ENCODE measurements at places on chromosomes 1 and 21.

DNA sequence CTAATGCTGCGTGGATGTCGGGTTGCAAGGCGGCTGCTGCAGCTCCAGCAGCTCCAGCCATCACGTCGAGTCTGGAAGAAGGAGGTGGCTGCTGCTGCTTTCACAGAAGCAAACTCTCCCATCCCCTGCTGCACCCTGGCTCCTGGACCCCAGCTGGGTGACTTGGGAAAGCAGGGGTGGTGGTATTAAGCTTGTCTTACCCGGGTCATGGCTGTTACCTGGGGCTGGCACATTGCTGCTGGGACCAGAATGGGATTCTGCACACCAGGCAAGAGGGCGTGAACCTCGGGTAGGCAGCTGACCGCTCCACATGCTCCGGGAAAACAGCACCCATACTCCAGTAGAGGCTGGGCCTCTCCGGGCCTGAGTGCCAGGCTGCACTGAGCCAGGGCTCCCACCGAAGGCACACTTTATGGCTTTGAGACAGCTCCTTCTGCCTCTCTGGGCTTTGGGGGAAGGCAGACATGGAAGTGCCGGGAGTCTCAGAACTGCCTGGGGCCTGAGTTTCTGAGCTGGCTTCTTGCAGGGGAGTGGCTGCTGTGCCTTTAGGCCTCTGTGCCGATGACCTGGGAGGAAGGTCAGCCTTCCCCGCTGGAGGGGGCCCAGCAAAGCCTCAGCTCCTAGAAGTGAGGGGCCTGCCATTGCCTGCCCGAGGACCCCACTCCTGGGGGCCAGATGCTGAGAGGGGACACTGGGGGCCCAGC lies 1.2 kb downstream of the SMIM1 start:
- DNase-seq, result no peak

GRCh38 chr1:224569276-224569675 lies 46.8 kb upstream of the CNIH3 start:
- no peak for DNase-seq

DNA sequence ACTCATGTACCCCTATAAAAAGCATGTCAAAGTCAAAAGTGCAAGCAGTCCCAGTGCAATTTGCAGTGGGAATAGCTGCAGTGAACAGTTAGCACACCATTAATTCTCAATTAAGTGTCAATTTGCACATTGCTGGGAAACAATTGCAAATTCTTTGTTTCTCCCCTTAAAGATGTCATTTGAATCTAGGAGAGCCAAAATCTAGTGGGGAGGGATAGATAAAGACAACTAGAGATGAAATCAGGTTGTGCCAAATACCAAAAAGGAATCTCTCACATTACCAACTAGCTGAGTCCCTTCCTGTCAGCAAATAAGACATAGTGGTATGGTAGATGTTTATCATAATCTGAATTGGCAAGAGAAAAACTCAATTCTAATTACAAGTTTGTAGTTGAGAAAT lies 330.7 kb downstream of the NUF2 start:
- no peak for DNase-seq

GRCh38 chr1:102897557-102897956 lies 210.8 kb downstream of the COL11A1 start:
- DNase-seq, result no peak

DNA sequence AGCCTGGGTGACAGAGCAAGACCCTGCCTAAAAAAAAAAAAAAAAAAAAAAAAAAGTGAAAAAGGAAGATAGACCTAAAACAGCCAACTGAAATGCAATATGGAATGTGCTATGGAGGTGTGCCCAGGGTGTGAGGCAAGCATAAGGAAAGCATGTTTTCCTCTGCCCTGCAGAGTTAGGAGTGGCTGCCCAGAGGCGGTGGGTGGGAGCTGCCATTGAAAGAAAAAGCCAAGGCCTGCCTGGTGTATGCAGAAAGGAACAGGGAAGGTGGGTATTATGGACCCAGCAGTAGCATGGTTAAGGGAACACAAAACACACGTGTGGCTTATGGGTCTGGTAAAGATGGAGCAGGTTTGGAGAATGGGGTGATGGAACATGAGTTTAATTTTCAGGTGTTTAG lies 8.9 kb downstream of the CD244 start:
- no peak for DNase-seq

- DNase-seq, result no peak
These were observed 19.1 kb downstream of the ASPM start for GRCh38 chr1:197127246-197127912.

DNA sequence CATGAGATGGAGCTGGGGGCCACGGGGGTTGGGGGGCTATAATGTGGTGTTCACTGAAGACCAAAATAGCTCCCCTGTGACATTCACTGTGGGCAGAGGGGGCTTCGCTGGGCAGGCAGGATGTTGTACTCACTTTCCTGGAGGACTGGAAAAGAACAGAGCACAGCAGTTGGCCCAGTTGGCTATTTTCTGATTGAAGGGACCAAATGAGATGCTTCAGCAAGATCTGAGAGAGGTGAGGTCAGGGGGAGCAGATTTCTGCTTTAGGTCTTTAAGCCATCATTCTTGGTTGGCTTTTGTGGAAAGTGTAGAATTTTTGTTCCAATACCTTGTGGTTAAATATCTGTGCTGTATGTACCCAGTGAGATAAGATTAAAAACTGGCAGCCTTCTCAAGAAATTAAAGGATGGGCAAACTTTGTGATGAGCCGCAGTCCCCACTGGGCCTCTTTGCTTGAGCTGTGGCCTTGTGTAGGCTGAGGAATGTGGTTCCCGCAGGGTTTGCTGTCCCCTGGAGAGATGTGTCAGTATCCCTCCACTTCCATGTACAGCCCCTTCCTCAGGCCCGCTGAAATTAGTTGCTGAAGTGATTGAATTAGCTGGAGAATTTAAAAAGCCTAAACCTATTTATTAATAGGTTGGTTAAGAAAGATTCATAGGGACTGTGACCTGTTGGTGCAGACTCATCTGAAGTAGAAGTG lies 80.7 kb downstream of the ATP5PO start:
- DNase-seq, result no peak

DNA sequence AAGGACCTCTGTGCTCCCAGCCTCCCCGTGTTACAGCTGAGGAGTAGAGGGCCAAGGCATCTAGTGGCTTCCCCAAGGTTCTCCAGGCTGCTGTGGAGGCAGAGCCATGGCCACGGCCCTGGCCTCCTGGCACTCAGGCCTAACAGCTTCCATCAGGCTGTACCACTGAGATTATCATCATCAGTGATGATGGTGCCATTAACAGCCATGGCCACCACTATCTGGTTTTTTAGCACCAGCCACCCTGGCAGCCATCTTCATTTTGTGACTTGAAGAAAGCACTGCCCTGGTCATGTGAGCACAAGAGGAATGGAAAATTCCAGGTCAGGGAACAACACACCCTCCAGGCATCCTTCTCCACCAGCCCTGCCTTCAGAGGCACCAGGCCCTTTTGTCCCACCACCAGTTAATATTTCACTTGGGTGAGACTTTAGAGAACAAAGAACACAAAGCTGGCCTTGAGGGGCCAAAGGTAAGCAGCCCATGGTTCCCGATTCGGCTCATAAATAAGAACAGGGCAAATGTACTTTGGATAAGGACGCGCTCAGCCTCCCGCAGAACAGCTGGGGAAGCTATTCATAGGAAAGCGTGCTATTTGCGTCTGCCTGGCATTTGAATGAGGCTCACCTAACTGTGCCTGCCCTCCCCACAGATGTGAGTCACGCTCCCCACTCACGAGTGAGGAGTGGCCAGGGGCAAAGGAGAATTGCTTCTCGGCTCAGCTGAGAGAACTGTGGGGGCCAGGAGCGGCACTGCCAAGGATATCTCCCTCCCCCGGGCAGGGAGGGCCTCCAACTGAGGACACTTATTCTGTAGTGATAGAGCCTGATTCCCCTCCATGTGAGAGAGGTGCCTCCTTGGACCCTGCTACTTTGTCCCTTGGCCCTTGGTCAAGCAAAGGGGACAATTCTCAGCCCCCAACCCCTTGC lies 95.6 kb downstream of the CD58 start:
- no peak for DNase-seq

DNA sequence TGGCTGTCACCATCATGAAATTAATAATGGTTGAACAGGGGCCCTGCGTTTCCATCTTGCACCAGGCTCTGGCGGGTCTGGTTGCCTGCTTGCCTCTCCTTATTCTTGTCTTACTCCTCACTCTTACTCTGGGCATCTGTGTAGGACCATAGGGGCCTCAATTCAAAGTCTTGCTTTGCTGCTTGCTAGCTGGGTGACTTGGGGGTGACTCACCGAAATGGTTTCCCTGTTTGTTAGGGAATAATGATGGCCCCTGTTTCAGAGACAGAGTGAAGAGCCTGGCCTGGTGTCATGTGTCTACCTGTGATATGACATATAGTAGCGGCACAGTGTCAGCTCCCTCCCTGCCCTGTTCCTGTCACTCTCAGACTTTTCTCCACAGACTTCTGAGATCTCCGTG lies 24.6 kb downstream of the KCNC4 start:
- no peak for DNase-seq

- DNase-seq, result no peak
These were observed 1.8 kb downstream of the OBSCN start for GRCh38 chr1:228209657-228210056.

- no peak for DNase-seq
These were observed 15.4 kb upstream of the AGTRAP start for GRCh38 chr1:11720525-11720924.

GRCh38 chr1:205938682-205939081 lies 4.6 kb downstream of the SLC26A9 start:
- no peak for DNase-seq

- DNase-seq, result no peak
These were observed 9.2 kb downstream of the DDI2 start for GRCh38 chr1:15626269-15626950.

DNA sequence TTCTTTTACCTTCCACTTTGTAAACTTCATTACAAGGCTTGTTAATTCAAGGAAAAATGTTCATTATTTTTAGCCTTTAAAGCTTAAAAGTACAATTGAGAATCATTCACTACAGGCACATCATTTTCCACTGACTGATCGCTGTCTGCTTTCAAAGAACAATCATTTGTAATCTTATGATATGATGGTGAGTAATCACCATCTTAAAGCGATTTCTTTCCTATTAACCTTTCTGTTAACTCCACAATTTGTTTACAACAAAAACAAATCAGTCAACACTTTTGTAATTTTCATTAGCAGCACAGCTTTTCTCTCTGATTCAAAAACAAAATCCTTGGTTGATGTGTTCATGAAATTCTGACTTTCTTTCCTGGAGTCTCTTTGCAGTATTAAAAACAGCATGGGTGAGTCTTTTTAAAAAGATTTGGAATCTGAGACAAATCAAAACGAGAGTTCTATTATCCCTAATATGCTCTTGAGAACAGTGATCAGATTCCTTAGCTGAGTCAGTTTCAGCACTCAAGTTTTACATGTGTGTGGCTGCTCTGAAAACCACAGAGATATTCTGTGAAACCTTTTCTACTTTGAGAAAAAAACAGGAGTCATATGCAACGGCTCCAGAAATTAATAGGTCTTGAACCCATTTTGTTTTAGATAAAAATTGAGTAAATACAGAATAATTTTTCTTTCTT lies 145.8 kb upstream of the TMPRSS15 start:
- no peak for DNase-seq

GRCh38 chr1:222788402-222789156 lies 26.3 kb upstream of the DISP1 start:
- no peak for DNase-seq

DNA sequence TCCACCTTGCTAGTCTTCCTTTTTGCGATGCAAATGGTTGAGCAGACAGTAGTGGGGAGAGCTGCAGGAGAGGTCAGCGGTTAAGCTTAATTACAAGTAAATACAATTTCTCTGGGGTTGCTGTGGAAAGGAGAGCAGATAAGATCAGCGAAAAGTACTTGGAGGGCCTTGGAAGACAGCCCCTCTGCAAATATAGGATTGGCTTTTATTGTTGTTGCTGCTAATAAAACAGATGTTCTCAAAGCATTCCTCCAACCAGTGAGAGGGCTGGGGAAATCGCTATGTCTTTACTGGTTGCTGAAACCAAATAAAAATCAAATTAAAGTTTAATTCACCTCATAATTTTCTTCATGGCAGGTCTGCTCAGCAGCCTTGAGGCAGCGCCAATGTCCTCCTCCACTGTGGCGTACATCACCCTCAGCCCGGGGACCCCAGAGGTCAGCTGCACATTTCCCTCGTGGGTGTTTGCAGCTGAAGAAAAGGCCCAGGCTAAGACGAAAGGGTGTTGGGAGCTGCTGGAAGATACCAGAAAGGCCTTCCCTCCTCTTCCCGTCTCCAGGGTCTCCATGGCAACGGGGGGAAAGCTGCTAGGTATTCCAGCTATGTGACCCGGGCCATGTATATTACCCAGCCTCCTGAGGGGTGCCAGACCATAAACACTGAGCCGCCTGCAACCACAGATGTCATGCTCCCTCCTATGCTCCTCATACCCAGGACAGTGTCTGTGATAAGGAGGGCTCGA lies 54.6 kb upstream of the POU2F1 start:
- DNase-seq, result no peak

DNA sequence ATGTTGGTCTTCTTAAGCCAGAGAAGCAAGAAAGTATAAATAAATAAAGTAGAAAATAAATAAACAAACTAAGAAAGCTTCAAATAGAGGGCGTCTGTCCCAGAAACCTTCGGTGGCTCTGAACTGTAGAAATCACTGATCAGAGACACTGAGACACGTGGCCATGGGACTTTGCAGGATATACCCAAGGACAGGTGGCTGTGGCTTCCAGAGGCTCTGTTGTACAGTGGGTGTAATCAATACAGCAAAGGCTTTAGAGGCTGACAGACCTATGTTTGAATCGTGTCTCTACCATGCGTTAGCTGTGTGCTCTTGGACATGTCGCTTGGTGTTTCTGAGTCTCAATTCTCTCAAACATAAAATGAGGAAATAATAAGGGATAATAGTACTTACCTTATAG lies 41.0 kb upstream of the EPS15 start:
- no peak for DNase-seq

DNA sequence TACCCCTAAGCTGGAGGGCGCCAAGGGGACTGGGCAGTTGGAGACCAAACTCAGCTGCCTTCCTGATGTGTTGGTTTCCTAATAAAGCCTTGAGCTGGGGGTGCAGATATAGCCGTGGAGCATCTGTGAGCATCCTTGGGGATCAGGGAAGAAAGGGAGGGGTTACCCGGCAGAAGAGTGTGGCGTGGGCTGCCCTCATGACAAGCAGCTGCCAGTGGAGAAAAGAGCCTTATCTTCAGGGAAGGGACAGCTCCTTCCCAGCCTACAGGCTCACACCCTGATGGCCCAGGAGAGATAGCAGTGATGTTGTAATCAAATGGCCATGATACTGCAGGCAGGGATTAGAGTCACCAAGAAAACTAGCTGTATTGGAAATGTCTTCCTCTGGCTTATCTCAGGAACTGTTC lies 10.8 kb upstream of the NFASC start:
- no peak for DNase-seq

DNA sequence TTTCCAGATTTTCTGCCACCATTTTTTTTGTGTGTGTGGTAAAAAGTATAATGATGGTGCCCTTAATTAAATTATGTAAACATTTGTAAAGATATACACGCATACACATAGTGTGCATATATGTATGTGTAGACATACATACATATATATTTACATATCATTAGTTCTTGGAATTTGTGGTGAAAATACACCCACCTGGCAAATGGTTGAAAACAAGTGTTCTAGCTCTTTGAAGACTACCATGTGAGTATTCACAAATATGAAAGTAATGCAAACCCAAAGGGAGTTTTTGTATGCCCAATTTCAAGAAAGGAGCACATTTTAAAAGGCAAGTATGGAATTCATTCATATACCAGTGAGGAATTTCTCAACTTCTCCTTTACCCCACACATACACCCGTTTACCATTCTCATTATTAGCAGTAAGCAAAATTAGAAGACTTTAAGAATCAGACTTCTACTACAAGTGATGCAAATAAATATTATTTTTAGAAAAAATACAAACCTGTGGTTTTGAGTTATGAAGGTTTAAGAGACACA lies 8.0 kb downstream of the RABGAP1L start:
- no peak for DNase-seq
